MCF 10A (cell line): ENCODE measurements at places on chromosomes 5 and 9. TPM values are rescaled to one million over a fixed set of nuclear protein-coding genes. Genes with fewer than 3 reads are reported as not detected.

DNA sequence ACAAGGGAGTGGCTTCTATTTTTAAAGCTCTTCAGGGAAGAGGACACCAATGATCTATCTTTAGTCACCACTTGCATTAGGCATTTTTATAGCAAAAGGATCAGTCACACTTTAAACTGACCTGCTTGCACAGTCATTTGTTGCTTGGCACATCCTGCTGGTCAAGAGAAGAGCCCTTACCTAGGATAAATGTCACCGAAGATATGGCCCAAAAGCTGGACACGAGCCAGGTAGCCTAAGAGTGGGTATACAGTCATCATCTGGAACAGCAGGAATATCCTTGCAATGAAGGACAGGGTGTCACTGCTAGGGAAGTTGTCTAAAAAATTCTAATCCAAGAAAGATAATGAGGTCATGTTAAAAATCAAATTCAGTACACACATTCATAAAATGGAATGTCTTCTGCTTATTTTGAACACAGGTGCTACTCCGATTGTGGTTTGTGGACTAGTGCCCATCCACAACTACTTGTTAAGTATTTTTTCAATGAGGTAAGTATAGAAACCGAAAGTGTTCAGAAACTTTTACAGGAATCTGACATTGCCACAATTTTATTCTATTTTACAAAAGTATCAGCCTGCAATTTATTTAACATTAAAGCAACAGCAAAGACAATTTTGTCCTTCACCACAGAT lies 78.4 kb downstream of the SLC38A9 start:
- no peak for DNase-seq

DNA sequence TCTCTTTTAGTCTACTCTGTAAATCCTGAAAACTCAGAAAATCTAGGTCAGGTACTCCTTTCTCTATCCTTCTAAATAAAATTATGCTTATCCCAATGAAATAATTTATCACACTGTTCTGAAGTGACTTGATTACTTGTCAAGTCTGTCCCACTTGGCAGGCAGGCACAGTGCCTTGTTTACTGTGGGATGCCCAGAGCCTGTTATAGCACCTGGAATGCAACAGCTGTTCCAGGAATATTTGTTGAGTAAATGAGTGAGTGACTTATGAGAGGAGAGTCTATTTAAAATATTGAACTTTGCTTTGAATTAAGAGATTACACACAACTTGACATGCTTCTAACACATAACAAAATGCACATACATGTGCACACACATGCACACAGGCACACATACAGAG lies 130.0 kb downstream of the MPDZ start:
- no peak for DNase-seq

DNA sequence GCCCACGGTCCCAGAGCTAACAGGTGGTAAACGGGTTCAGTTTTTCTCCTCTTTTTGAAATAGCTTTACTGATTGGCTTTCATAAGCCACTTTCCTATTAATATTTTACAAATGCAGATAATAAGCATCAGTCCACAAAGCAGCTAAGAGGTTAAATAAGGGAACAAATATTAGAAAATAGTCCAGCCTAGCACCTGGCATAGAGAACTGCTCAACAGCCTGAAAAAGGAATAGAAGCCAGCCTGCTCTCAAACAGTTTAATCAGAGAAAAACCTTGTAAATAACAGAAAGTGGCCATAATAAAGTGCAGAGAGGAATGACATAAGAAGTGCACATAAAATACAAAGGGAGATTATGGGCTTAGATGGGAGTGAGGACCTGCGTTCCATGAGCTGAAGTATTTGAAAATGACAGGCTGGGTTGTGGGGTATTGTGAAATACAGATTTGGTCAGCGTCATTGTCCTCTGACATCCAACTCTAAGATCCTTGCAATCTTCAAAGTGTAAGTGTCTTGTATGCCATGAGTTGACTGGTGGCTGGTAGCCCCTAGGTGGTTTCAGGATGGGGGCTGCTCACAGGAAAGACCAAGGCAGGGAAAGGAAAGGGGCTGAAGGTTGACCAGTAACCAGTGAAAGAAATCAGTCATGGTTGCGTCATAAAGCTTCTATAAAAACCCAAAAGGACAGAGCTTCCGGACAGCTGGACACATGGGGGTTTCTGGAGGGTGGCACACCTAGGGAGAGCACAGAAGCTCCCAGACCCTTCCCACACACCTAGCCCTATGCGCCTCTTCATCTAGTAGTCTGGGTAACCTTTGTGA lies 32.4 kb downstream of the MYO10 start:
- DNase-seq, result no peak

GRCh38 chr5:170693701-170694100 lies 89.8 kb upstream of the GABRP start:
- no peak for DNase-seq

DNA sequence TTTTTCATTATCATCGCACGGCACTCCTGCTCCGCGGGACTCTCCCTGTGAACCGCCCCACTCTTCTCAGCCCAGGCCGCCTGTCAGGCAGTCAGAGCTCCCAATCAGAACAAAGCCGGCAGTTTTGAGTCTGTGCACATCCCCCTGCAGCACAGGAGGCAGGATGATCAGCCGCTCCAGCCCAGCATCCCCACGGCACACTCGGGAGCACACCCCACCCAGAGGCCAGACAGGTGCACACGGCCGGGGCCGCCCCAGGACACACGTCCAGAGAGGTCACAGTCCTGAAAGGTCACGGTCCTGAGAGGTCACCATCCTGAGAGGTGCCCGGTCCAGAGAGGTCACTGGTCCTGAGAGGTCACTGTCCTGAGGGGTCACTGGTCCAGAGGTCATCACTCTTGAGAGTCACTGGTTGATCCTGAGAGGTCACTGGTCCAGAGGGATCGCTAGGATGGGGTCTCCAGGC lies 8.4 kb downstream of the TPPP start:
- DNase-seq, result no peak

DNA sequence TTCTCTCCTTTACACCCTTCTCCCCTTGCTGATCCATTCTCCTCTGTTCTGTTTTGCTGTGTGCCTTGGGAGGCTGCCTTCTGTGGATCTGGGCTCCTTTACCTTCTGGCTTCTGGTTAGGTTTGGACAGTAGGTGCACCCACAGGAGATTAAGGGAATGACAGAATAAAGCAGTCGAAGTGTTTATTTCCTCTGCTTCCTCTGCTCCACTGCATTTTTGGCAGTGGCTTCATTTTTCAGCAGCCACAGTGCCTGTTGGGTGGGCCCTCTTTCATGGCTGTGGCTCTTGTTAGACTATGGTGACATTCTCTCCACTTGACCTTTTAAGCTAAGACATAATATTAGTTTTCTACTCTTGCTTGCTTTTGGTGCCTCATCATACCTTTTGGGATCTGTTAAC lies 144.1 kb downstream of the CCDC171 start:
- DNase-seq, result peak; percentile 25

- DNase-seq, result peak; percentile 34
Observed at GRCh38 chr5:56129288-56129687, 103.8 kb downstream of the ANKRD55 start.

DNA sequence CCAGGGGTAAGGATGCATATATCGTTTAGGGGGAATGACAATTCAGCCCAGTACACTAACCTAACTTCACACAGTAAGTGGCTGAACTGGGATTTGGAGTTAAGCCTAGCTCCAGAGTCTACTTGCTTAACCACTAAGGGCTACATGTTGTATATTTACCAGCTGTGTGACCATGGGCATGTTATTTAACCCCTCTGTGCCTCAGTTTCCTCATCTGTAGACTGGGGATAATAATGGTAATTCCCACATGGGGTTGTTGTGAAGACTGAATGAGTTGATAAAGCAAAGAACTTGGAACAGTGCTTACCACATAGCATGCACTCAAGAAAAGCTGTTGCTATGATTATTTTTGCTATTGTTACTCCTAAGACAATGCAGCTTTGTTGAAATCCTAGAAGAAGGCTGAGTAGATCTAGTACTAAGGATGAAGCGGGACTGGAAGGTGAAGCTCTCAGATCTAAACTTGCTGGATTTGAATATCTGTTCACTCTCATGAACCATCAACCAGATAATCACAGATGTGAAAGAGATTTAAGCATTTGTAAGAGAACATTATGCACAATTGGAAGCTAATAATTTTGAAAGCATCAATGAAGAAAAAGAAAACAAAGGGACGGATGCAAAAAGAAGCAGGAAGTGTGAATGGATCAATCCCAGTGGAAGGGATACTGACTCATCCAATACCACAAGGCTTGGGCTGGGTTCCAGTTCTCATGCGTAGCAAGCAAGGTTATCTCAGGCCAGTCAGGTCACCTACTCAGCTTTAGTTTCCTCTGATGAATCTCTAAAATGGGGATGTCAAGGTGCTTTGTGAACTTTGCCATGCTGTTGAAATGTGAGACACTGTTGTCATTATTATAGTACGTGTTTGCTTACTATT lies 78.5 kb upstream of the TBC1D2 start:
- peak; percentile 90 for DNase-seq

GRCh38 chr9:113886466-113886865 lies 10.4 kb downstream of the ZNF618 start:
- peak; percentile 8 for DNase-seq

GRCh38 chr5:178931846-178932760 lies 8.9 kb upstream of the ZNF454 start:
- DNase-seq, result peak; percentile 8

- no peak for DNase-seq
Observed at GRCh38 chr5:134085411-134085810, 29.1 kb upstream of the TCF7 start.

DNA sequence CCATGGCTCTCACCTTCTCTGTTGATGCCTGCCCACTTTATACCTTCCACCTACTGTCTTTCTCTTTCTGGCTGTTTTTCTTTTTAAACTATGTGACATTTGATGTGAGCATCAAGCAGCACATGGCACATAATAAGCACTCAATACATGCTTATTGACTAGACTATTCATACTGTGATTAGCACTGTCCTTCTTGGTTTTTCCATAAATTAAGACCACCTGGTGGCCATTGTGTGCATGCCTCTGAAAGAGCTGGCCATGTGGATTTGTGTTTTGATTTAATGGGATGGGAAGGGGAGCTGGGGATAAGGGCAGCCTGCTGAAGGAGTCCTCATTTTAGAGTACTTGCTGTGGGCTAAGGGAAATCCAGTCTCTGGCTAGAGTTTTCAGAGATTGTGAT lies 79.4 kb downstream of the ARHGEF28 start:
- DNase-seq, result no peak

- no peak for DNase-seq
Observed at GRCh38 chr5:74413403-74414048, 227.0 kb downstream of the ENC1 start.

Gene IRGM
- not detected in 2 replicates for total RNA-seq

Gene GOLGA2
- 124 and 147 TPM in 2 replicates for total RNA-seq

Gene PDE6A
- total RNA-seq, result 0.22 and 0.42 TPM in 2 replicates
